SK-MEL-5 (cell line): ENCODE measurements at places on chromosomes 4 and X. TPM values are rescaled to one million over a fixed set of nuclear protein-coding genes. Genes with fewer than 3 reads are reported as not detected.

Gene PRKX
- total RNA-seq: 14.1 and 15.1 TPM in 2 replicates

Gene CENPVL2
- total RNA-seq: 0.32 TPM in 1 of 2 replicates, not detected in the other

Gene COL25A1
- total RNA-seq: 7.5 and 10.4 TPM in 2 replicates

Gene MAGEB1
- total RNA-seq: not detected in 2 replicates

Gene AVPR2
- total RNA-seq: 0.26 and 0.27 TPM in 2 replicates
